ENCODE measurements at places on chromosomes 13 and 19. TPM values are rescaled to one million over a fixed set of nuclear protein-coding genes. Genes with fewer than 3 reads are reported as not detected.
A peak's percentile ranks its signal among the peaks of the same experiment; 100 is the strongest.

ZNF540 gene
- 0.40 TPM for total RNA-seq

SLC27A5 gene
- 17.1 TPM for total RNA-seq

SPIB gene
- total RNA-seq = 0.31 TPM

IL4I1 gene
- not detected for total RNA-seq

ZNF546 gene
- total RNA-seq = 8.2 TPM

RASIP1 gene
- total RNA-seq = 3.2 TPM

ZNF221 gene
- total RNA-seq = 14.0 TPM

ODAD3 gene
- 1.5 TPM for total RNA-seq

GRCh38 chr19:49904136-49904535 is 7.4 kb upstream of the IL4I1 start:
- no peaks in the 10 kb centered on the region for H3K4me1 ChIP-seq
- no peak overlapping the region for H3K4me3 ChIP-seq
- no peak overlapping the region for H3K27ac ChIP-seq
- no peaks in the 10 kb centered on the region for H3K27me3 ChIP-seq

- no peak for DNase-seq
- H3K36me3 ChIP-seq = no peaks in the 10 kb centered on the region
- H3K27ac ChIP-seq = no peak within 1 kb of the TSS
- no peaks in the 10 kb centered on the region for H3K4me1 ChIP-seq
Measured at GRCh38 chr19:4229179-4229931, at the start of gene EBI3. Gene EBI3 (plus strand): TSS chr19:4229523. CDS start chr19:4229551, 28 bp downstream.

- H3K4me1 ChIP-seq = no peaks in the 10 kb centered on the region
- no peaks in the 10 kb centered on the region for H3K36me3 ChIP-seq
- no peak overlapping the region for H3K4me3 ChIP-seq
- no peaks in the 10 kb centered on the region for H3K27me3 ChIP-seq
Measured at GRCh38 chr19:23310729-23311211, 60.6 kb upstream of the ZNF724 start.

GRCh38 chr13:100069278-100069677 is 19.6 kb upstream of the PCCA start:
- H3K27me3 ChIP-seq = no peaks in the 10 kb centered on the region
- no peak overlapping the region for H3K27ac ChIP-seq
- peaks cover 16% of the 10 kb centered on the region for H3K4me1 ChIP-seq
- no peak overlapping the region for H3K4me3 ChIP-seq
- H3K36me3 ChIP-seq = no peaks in the 10 kb centered on the region

DNA sequence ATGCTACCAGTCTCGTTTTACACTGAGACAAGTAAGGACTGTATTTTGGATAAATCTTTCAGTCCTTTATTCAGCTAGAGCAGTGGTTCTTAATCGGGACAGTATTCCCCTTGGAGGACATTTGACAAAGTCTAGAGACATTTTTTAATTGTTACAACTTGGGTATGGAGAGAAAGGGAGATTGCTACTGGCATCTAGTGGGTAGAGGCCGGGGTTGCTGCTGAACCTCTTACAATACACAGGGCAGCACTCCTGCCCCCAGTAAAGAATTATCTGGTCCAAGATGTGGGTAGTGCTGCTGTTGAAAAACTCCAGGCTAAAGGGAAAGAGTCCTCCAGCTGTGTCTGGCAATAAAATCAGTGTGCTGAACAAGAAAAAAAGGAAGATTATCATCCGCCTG is 334.8 kb downstream of the SLC7A1 start:
- H3K4me1 ChIP-seq = no peaks in the 10 kb centered on the region
- no peak overlapping the region for H3K4me3 ChIP-seq
- H3K36me3 ChIP-seq = no peaks in the 10 kb centered on the region

DNA sequence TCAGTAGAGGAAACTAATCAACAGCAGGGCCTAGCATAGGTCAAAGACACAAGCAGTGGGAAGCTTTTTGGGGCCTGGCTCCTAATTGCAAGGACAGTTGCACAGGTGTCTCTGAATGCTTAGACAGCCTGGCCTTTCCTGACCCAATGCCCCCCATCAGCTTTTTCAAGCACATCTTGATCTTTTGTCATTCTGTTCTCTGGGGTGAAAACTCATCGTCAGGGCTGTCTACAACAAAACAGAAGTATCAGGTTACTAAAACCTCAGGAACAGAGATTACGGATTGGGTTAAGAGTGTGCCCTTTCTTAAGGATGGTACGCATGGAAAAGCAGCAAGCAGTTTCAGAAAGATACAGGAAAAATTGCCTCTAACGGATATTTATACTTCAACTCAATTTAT is 8.3 kb upstream of the ZNF254 start:
- no peak overlapping the region for H3K4me3 ChIP-seq
- peak; percentile 43 for DNase-seq
- H3K27me3 ChIP-seq = no peaks in the 10 kb centered on the region
- H3K36me3 ChIP-seq = peaks cover 3% of the 10 kb centered on the region
- H3K4me1 ChIP-seq = peaks cover 23% of the 10 kb centered on the region

GRCh38 chr19:54208784-54209057 is 8.1 kb downstream of the RPS9 start:
- peak overlapping the region; percentile 53 for H3K27ac ChIP-seq
- H3K4me1 ChIP-seq = peaks cover 11% of the 10 kb centered on the region
- DNase-seq = no peak
- no peaks in the 10 kb centered on the region for H3K36me3 ChIP-seq

- no peaks in the 10 kb centered on the region for H3K4me1 ChIP-seq
- H3K27ac ChIP-seq = no peak overlapping the region
- peaks cover 10% of the 10 kb centered on the region for H3K36me3 ChIP-seq
- no peaks in the 10 kb centered on the region for H3K27me3 ChIP-seq
Measured at GRCh38 chr13:32751340-32751739, 165.1 kb downstream of the PDS5B start.

GRCh38 chr19:1102407-1103131 is 1.2 kb upstream of the GPX4 start:
- H3K4me1 ChIP-seq = peaks cover 8% of the 10 kb centered on the region
- H3K27ac ChIP-seq = no peak overlapping the region
- no peak overlapping the region for H3K4me3 ChIP-seq
- no peak for DNase-seq
- no peaks in the 10 kb centered on the region for H3K36me3 ChIP-seq

DNA sequence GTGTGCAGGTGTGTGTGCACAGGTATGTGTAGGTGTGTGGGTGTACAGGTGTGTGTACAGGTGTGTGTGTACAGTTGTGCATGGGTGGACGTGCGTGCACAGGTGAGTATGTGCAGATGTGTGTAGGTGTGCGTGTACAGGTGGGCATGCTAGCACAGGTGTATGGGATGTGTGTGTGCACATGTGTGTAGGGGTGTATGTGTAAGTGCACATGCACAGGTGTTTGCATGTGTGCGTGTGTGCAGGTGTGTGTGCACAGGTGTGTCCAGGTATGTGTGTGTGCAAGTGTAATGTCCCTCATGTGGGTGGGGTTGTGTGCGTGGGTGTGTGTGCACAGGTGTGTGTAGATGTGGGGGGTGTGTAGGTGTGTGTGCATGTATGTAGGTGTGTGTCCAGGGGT is 27.5 kb upstream of the TFDP1 start:
- no peaks in the 10 kb centered on the region for H3K27me3 ChIP-seq
- H3K4me3 ChIP-seq = no peak overlapping the region
- no peaks in the 10 kb centered on the region for H3K36me3 ChIP-seq
- no peak for DNase-seq

DNA sequence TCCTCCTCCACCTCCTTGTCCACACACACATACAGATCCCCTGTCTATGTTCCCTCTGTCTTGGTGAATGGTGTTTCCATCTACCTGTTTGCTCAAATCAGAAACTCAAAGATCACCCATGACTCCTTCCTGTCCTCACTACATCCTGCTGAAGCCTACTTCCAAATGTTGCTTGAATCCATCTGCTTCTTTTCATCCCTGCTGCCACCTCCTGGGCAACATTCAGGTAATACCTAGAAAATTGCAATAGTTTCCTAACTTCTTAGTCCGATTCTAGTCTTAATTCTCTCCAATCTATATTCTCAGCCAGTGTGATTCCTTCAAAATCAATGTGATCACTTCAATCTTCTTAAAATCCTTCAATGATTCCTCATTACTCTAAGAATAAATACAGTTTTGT is 155.5 kb upstream of the STARD13 start:
- no peaks in the 10 kb centered on the region for H3K27me3 ChIP-seq
- no peak overlapping the region for H3K4me3 ChIP-seq
- no peaks in the 10 kb centered on the region for H3K36me3 ChIP-seq
- no peaks in the 10 kb centered on the region for H3K4me1 ChIP-seq
- DNase-seq = peak; percentile 44
- no peak overlapping the region for H3K27ac ChIP-seq

Measured in neural progenitor cell (in vitro differentiated cells).